SK-MEL-5 (cell line): ENCODE measurements at places on chromosomes 4 and X.

DNA sequence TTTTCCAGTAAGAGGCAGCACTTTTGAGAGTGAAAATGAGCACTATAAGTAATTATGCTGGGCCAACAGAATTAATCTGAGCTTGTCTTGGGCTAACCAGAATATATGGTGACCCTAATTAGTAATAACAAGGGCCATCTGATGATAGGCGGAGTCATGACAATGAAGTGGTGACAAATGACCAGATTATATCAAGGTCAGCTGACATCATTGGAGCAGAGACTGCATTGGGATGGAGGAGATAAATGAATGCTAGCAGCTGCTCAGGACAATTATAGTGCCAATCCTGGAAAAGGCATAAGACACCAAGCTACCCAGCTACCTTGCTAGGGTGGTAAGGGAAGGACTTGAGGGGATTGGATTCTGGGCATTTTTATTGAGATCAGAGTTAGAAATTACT is 1548.7 kb downstream of the RPA4 start:
- DNase-seq: no peak

- no peak for DNase-seq
These were observed 35.1 kb downstream of the TMLHE start for GRCh38 chrX:155577682-155578081.

- DNase-seq: no peak
These were observed 653.6 kb upstream of the NR3C2 start for GRCh38 chr4:149095811-149096210.

- no peak for DNase-seq
These were observed 281.5 kb downstream of the USP46 start for GRCh38 chr4:52377563-52377962.

DNA sequence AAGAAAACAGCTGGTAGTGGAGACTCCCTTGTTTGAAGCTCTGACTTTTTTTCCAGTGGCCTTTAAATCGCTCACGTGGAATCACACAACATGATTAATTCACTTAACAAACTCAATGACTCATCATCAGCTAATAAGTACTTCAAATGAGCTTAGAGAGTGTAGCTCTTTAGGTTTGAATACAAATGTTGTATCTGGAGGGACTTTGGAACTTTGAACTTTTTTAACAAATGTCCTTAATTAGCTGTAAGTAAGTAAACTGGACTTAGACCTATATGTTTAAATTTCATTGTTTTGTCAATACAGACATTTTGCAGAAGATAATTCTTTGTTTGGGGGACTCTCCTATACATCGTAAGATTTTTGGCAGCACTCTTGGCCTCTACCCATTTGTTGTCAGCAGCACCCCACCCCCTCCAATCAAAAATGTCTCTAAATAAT is 581.1 kb downstream of the SPRY1 start:
- DNase-seq: no peak

DNA sequence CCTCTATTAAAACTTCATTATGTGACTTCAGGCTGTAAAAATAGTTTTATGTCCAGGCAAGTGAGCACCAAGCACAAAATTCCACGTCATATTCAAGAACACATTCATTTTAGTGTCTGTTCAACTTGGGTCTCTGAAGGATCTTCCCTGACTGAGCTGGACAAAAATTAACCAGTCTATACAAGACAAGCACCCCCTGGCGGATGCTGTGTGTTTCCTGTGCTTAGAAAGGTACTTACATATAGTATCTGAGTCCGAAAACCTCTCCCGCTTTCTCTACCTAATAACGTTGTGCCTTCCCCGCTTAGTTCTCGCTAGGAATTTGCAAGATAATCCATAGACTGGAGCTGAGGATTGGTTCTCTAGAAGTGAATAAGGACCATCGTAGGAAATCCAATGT is 2214.5 kb upstream of the TENM3 start:
- peak; percentile 83 for DNase-seq

- DNase-seq: no peak
These were observed 252.8 kb upstream of the SFRP2 start for GRCh38 chr4:154041640-154042039.

DNA sequence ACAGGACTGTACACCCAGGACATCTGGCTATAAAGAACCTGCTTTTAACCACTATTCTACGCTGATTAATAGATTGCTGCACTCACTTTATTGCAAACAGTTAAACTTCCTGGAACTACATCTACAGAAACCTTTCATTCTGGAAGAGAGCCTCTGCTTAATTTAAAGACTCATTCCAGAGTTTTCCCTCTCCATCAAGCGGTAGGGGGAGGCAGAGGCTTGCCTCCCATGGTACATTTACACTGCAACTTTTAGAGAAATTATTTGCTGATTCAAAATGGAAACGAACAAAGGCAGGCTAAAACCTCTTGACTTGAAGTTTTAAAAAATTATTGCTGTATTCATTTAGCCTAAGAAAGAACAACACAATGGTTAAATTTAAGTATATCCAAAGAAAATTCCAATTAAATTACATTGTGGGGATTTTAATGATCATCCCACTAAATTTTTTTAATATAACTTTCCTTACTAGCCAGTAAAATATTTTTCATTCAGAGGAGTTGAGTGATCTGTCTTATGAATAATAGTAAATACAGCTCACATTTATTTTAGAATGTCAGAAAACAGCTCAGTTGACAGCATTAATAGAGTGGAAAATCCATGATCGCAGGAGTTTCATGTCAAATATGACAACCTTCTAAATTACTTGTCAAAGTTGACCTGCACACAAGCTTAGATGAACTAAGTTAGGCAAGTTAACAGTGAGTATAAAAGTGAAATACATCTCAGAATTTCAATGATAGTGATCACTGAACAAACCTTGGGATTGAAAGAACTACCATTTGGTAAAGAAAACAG is 46.3 kb upstream of the PCDH10 start:
- peak; percentile 19 for DNase-seq

DNA sequence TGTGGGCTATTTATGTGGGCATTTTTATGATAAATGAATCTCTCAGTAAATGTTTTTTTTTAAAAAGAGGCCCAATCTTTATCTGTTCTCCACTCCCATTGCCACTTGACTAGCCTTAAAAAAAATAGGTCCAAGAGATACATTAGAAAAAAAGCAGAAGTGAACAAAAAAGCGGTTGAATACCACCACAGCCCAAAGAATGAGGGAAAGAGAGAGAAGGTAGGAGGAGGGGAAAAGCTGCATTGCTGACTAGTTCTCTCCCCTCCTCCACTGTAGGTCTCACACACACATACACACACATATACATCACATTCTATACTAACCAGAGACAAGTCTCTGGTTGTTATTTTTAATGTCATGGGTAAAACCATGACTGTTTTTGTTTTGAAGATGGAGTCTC is 95.8 kb upstream of the IL13RA1 start:
- DNase-seq: no peak

DNA sequence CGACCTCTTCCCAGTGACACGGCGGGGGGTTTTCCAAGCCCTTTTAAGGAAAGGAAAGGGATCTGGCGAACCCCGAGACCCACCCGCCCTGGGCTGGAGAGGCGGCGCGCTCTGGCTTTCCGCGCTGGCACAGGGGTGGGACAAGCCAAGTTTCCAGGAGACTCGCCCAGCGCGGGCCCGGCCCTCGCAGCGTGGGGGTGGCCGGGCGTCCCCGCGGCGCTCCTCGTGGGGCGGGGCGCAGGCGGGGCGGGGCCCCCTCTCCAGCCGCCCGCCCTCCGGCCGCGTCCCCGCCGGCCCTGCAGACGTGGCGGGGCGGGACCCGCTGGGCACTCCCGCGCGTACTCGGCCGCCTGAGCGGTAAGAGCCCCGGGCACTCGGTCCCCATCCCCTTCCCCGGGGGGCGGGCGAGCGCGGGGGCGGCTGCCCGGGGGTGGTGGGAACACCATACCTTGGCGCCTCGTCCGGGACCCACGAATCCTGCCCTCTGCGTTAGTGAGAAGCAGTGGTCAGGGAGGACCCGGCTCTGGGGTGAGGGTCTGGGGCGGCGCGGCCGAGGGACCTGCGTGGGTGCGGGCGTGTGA is at the start of gene FAM114A1:
TSS of gene FAM114A1 (plus strand) at position 329 of the 581 bp plus-strand sequence. CDS start 10,273 bp downstream, outside the sequence.
- peak; percentile 73 for DNase-seq

DNA sequence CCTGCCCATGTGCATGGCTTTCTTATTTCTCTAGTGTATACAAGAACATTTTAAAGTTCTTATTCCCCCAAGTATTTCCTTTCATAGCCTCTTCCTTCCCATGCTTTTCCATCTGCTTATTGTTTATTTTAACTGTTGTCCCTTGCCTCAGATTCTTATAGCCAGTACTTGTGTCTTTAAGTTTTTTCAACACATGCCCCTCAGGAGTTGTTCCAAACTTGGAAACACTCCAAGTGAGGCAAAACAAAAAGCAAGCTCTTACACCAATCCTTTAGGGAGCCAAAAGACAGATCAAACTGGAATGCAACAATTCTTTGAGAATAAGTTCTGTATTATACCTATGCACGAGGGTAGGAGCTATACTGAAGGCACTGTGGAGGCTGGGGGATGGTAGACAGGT is 222.0 kb upstream of the STK26 start:
- no peak for DNase-seq

- no peak for DNase-seq
These were observed 95.6 kb upstream of the WDR17 start for GRCh38 chr4:175970072-175970471.

DNA sequence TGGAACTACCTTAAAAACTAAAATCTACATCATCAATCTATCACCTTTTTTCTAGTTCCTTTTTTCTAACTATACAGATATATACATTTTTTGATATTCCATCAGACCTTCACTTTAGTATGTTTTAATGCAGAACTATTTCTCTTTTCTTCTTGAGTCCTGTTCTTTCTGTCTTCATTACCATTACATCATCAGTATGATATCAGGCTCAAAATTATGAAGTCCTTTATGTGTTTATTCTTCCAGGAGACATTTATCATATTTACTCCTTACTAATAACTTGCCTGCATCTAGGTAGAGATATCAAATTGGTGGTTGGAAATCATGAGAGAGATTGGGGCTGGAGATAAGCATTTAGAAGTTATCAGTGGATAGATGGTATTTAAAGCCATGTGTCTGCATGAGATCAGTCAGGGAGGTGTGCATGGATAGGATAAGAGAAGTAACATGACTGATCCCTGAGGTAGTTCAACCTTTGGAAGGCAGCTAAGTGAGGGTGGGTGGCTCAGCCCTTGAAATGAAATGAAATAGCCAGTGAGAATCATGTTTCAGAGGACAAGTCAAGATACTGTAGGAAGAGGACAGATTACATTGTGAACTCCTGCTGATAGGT is 43.1 kb downstream of the MRPL1 start:
- DNase-seq: no peak

DNA sequence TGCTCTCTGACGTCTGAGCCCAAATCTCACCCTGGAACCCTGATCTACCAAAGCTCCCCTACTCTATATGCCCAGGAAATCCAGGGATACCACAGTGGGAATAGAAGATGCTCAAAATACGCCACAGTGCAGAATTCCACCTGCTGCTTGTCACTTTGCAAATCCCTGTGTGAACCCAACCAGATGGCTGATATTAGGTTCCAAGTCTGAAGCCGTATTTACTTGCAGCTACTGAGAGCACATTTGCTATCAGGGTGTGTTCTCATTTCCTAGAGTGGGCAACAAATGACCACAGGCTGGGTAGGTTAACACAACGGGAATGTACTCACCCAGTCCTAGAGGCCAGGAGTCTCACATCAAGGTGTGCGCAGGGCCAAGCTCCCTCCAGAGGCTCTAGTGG is 126.8 kb downstream of the MXRA5 start:
- no peak for DNase-seq

- no peak for DNase-seq
These were observed 100.0 kb upstream of the EOLA2 start for GRCh38 chrX:150038315-150038714.

GRCh38 chr4:48954314-48954713 is 31.8 kb upstream of the CWH43 start:
- peak; percentile 39 for DNase-seq

GRCh38 chr4:94934201-94934600 is 176.4 kb downstream of the BMPR1B start:
- no peak for DNase-seq

DNA sequence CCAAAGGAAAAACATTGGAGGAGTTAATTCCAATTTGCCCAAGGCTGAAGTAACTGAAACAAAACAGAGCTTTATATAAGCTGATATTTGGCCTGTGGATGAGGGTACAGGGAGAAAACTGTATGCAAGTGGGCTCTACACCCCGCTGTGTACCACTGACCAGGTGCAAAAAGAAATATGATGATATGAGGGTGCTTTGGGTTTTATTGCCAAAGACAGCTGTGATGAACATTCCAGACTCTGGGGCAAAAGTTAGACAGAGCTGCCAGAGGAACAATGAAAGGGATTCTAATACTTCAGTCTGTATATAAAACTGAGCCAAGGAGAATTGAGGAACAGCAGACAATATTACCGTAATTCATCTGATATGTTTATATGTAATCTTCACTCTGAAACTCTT is 117.4 kb downstream of the MID1 start:
- no peak for DNase-seq

- DNase-seq: peak; percentile 62
These were observed 689 bp downstream of the NR0B1 start for GRCh38 chrX:30308263-30309138.

GRCh38 chr4:42460043-42460442 is 62.8 kb downstream of the SHISA3 start:
- no peak for DNase-seq

DNA sequence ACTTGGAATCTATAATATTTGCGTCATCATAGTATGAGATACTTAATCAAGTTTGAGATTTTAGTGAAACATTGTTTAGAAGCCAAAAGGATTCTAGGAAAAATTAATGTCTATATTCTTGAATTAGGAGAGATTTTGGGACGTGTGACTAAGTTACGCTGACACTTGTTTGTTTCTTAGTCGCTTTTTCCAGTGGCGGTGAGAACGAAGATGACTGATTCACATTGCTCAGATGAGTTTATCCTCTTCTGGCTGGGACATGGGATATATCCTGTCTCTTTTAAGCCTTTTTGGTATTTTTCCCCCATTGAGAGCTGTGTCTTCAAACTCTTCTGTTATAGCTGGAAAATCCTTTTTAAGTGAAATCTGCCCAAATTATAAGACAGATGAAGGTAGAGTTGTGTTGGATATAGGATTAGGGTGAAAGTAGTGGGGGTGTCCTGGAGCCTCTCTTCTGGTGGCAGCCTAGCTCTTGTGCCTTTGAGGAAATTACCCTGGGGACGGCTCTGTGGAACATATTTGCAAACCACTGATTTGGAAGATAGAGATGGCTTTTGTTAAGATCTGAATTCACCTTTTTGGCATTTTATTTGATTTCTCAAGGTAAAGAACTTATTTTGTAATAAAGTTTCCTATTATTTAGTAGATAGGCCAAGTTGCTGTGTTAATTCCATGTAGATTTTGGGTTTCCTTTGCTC is 49.7 kb downstream of the HTT start:
- no peak for DNase-seq

GRCh38 chrX:93422693-93423092 is 250.7 kb downstream of the NAP1L3 start:
- DNase-seq: peak; percentile 62

- no peak for DNase-seq
These were observed 56.9 kb upstream of the ADRA2C start for GRCh38 chr4:3709061-3709845.

- peak; percentile 62 for DNase-seq
These were observed 660.3 kb upstream of the PITX2 start for GRCh38 chr4:111283066-111283677.

DNA sequence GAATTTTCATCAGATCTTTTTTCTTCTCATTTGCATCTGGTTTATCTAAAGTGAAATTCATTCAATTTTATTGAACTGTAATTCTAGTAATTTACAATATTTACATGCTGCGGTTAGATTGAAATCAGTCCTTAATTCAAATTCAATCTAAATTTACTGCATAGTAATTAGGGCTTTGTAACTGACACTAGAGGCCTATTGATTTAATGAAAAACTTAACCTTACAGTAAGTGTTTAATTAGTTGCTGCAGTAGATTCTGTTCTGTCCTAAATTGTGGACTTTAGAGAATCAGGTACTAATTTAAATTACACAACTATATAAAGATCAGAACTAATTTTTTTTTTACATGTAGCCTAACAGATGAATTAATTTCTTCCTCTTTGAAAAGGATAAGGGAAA is 758.8 kb upstream of the TENM3 start:
- no peak for DNase-seq
